ENCODE measurements at places on chromosomes 12 and 14.

DNA sequence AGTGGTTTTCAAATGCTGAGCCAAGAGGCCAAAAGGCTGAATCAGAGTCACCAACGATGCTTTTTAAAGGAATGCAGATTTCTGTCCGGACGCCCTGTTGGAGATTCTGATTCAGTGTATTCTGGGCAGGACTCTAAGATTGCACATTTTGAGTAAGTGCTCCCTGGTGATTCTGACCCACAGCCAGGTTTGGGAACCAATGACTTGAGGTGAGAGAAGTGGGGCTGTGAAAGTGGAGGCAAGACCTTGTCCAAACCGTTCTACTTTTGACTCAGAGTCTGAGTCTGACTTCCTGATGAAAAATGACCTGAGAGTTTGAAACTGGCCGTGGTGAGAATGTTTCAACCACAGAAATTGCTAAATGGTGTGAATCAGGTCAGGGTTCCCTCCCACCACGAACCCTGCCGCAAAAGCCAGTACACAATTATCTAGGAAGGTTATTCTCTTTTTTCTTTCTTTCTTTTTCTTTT, 90.2 kb downstream of the NTN4 start:
- H3K27me3 ChIP-seq, result no peaks in the 10 kb centered on the region
- DNase-seq, result no peak
- no peaks in the 10 kb centered on the region for H3K36me3 ChIP-seq
- H3K4me3 ChIP-seq, result no peak overlapping the region

DNA sequence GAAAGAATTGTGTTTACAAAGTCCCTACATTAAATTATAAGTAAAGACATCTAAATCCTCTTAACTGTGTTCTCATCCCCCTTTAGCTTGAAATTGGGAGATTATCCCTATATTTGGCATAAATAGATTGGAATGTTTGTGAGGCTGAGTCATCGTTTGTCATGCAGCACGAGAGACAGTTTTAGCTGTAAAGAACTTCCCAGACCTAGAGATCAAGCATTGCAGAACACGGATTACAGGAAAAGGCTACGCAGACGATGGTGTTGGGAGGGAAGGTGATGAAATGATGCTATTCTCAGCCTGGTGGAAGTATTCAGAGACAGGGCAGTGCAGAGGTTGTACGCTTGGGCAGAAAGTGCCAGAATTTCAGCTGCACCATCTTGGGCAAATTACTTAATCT, 93.8 kb downstream of the PTPRB start:
- no peak overlapping the region for H3K27ac ChIP-seq
- DNase-seq, result no peak
- no peaks in the 10 kb centered on the region for H3K4me1 ChIP-seq
- no peaks in the 10 kb centered on the region for H3K27me3 ChIP-seq
- H3K4me3 ChIP-seq, result no peak overlapping the region

DNA sequence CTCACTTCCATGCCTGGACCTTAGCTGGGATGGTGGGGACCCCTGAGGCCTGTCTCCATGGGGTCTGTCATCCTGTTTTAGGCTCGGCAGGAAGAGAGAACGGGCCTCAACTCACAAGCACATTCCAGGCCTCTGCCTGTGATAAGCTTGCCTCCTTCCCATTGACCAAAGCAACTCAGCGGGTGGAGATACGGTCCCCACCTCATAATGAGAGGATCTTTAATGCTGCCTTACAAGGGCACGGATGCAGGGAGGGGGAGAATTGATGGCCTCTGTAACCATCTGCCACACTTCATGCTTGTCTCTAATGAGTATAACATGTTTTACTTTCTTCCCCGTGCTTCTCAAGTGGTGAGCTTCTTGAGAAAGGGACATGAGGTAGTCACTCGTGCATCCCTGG, 50.0 kb downstream of the GLT1D1 start:
- DNase-seq, result no peak
- no peaks in the 10 kb centered on the region for H3K36me3 ChIP-seq

GRCh38 chr12:48110691-48111311, 4.9 kb upstream of the SENP1 start:
- H3K27me3 ChIP-seq, result no peaks in the 10 kb centered on the region
- no peaks in the 10 kb centered on the region for H3K36me3 ChIP-seq
- no peak for DNase-seq
- no peak overlapping the region for H3K27ac ChIP-seq
- H3K4me1 ChIP-seq, result peaks cover 7% of the 10 kb centered on the region

DNA sequence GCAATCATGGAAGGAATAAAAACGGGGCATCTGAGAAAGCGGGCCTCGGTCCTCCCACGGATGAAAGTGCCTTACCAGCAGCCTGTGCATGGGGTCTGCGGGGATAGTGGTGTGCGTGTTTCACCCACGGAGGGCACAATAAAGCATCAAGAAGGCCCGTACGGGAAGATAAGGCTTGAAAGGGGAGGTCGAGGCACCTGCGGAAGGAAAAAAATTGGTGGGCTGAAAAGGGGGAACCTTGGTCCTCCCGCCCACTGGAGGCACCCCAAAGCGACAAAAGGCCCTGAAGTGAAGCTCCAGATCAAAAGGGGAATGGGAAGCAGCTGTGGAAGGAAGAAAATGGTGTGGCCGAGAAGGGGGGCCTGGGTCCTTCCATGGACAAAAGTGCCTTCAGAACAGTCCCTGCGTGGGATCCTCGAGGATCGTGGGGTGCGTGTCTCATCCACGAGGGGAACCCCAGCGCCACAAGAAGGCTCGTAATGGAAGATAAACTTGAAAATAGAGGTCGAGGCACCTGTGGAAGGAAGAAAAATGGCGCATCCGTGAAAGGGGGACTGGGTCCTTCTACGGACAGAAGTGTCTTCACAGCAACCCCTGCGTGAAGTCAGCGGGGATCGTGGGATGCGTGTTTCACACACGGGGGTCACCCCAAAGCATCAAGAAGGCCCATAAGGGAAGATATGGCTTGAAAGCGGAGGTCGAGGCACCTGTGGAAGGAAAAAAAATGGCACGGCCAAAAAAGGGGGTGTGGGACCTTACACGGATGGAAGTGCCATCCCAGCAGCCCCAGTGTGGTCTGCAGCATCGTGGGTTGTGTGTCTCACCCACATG, 276.9 kb downstream of the ALG10 start:
- no peaks in the 10 kb centered on the region for H3K27me3 ChIP-seq
- H3K4me1 ChIP-seq, result no peaks in the 10 kb centered on the region
- H3K36me3 ChIP-seq, result no peaks in the 10 kb centered on the region
- DNase-seq, result no peak
- H3K27ac ChIP-seq, result no peak overlapping the region

All from colonic mucosa (tissue), 4 donors.